ENCODE measurements at places on chromosomes 16 and 17. TPM values are rescaled to one million over a fixed set of nuclear protein-coding genes. Genes with fewer than 3 reads are reported as not detected.

- DNase-seq, result no peak
Observed at GRCh38 chr17:19630661-19631060, 17.9 kb upstream of the ALDH3A2 start.

- no peak for DNase-seq
Observed at GRCh38 chr16:752007-752312, 8.6 kb upstream of the MSLN start.

DNA sequence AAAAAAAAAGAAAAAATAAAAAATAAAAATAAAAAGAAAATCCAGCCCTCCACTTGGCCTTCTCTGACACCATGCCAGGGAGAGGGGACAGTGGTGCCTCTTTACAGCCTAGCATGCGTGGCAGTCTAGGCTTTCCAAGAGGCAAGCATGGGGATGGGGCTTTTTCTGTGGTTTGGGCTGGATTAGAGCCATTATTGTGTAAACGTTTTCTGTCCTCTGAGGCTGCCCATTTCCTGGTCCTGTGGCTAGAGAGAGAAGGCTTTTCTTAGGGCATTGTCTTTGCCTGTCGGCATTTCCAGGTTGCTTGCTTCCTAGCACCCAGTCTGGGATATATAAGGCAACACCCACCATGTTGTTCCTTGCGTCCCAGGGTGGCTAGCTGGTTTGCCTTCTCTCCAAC, 2.7 kb upstream of the DHRS7B start:
- no peak for DNase-seq

GRCh38 chr17:8226536-8227237, 16.3 kb upstream of the AURKB start:
- peak; percentile 93 for DNase-seq

DNA sequence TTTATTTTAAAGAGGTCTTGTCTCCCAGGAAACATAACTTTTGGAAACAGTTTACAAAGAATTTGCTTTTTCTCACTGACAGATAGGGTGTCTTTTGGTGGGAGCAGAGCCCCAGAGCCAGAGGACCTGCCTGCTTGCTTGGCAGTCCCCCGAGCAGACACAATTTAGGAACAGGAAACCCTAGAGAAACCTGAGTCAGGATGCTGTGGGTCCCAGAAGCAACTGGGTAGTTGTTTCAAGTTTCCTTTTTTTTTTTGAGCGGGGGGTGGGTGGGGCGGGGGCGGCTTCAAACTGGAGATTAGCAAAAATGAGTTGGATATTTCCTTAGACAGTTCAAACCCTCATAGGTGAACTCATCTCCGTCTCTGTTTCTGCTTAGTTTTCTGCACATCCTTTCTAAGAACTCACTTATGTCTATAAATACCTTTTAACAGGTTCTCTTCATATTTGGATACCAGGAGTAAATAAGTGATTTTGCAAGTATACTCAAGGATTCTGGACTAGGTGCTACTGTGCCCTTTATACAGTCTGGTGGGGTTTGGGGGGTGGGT, 135.1 kb downstream of the PRKCA start:
- no peak for DNase-seq

DNA sequence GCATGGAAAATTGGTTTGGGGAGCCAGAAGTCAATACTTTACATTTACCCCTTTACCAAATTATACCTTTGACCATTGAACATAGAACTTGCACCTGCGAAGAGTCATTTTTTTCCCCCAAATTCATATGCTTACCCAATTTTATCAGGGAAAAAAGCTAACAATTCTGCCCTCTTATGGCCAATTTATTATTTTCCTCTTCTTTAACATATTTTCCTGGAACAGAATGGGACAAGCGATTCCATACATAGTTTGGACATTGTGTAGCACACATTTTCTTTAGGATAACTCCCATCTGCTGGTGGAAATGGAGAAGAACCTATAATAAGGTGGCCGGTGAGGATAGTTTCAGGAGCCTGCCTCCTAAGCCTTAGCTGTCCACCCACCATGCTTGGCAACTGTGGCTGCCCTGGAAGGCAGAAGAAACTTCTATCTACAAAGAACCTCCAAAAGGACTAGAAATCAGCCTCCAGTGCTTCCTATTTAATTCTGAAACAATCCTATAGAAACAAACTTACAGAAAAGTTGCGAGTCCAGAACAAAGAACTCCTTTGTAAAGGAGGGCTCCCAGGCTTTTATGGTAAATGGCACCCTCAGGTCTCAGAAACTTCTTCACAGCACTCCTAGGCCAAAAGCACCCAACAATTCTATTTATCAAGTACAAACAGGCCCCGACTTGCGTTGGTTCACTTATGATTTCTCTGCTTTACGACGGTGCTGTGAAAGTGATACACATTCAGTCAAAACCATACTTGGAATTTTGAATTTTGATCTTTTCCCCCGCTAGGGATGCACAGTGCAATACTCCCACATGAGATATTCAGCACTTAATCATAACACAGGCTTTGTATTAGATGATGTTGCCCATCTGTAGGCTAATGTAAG, 64.1 kb upstream of the CACNG4 start:
- no peak for DNase-seq

DNA sequence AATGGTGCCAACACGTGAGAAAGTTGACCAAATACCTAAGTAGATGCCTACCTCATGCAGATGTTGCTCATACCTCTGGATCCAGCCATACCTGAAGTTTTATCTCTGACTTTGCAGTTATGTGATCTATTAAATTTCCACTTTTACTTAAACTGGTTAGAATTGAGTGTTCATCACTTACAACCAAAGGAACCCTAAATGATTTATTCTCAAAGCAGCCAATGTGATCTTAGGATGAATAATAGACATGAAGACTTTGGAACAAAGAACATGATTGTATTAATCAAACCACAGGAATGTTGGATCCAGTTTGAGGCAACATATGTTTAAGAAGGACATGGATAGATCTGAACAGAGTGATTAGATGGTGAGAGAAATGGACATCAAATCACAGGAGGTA, 68.7 kb downstream of the IRX6 start:
- DNase-seq, result no peak

DNA sequence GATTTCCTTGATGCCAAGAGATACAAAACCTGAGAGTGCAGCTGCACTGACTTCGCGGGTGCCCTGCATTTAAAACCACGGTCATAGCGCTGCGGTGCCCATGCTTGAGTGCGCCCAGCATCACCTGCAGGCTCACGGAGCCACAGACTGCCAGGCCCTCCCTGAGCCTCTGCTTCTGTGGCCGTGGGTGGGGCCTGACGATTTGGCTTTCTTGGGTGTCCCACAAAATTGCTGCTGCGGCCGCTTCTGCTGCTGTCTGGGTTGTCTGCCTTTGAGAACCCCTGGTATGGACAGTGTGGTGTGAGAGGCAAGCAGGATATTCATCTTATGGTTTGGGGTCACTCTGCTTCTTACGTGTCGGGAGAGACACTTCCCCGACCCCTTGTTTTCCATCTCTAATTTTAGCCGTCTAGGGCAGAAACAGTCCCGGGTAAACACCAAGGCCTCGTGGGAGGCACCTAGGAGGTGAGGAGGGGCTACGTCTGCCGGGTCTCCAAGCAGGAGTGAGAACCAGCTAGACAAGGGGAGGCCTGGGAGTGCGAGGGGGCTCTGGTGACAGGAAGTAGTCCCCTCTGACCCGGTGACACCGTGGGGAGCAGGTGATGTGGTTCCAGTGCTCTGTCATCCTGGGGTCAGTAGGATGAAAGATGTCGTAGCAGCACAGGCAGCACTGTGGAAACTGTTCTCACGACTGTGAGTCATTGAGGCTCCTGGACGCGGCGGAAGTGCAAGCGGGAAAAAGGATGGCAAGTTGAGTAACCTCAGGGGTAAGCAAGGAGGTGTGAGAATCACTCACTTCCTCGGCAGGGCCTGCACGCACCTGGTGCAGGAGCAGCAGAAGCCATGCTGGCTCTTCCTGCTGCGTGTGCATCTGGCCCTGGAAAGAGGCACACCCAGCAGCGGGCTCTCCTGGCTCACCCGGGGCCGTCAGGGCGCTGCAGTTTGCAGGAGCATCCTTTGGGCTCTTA, 176.3 kb downstream of the RPTOR start:
- DNase-seq, result no peak

GRCh38 chr16:24010440-24011089, 174.8 kb downstream of the PRKCB start:
- DNase-seq, result no peak

DNA sequence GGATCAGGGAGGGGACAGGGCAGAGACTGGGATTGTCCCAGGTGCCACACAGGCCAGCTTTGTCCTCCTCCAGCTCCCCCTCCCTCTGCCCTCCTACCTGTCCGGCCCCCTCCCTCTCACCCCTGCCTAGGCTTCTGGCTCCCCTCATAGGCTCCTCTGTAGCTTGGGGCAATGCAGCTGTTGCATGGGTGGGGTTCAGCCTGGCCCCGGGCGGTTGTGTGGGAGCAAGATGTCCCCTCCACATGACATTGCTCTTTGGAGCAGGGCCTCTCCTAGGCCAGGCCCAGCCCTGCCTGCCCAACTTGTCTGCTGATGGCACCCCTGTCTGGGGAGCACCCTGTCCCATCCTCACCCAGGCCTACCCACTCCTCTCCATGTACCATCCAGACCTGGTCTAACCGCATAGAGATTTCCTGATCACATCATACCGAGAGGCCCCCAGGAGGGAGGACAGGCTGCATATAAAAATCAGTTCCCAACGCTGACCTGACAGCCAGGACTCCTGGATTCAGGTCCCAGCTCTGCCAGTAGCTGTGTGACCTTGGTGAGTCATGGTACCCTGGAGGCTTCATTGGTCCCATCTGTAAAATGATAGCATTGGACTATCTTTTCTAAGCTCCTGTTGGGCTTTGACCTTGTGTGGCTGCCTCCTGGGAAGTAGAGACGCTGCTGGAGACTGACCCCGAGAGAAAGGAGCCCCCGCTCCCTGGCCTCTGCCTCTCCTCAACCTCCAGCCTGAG, 48.8 kb upstream of the DLX4 start:
- no peak for DNase-seq

DNA sequence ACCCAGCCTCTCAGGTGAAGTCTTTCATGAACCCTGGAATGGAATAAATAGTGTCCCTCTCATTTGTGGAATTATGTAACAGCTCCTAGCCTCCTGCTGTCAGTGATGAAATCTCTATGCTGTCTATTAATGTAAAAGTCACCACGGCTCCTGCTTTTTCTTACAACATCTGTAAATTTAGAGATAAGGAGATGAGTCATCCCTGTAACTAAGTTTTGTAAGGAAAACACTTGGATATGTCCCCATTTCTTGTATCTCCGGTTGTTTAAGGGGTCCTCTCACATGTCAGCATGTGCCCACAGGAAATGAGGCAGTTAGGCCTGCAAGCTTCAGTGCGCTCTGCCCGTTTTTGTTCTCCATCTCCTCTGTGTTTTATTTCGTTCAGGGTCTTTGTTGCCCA, 2.8 kb upstream of the NAT9 start:
- no peak for DNase-seq

- no peak for DNase-seq
Observed at GRCh38 chr16:71473891-71474290, 11.8 kb upstream of the ZNF23 start.

- no peak for DNase-seq
Observed at GRCh38 chr17:49928837-49929475, 40.0 kb upstream of the DLX4 start.

GRCh38 chr17:50893183-50893993, 27.2 kb upstream of the TOB1 start:
- no peak for DNase-seq

DNA sequence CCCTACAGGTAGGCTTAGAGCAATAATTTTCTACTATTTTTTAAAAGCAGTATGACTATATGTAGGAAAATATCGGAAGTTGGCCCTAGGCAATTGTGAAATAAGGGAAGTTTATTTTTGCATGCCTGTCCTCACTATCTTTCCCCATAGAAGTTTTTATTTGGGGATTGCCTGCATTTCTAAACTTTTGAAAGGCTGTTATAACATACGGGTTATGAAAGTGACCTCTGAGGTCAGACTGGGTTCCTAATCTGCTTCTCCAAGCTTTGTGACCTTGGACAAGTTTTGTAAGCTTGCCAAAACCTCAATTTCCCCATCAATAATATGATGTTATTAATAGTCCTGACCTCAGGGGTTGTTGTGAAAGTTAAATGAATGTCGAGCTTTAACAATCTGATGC, 67.1 kb downstream of the ARHGAP44 start:
- DNase-seq, result no peak

- no peak for DNase-seq
Observed at GRCh38 chr16:15834502-15834901, 22.3 kb downstream of the MYH11 start.

Gene SALL1
- not detected for total RNA-seq

Gene ARHGAP27
- total RNA-seq, result 15.0 TPM

Gene PTX4
- 0.39 TPM for total RNA-seq

Gene MFAP4
- 191 TPM for total RNA-seq

Gene SCN4A
- total RNA-seq, result 0.17 TPM

Gene KIF19
- total RNA-seq, result 1.4 TPM

Gene SP6
- total RNA-seq, result 0.33 TPM

Gene EVPLL
- not detected for total RNA-seq

Gene SENP3
- total RNA-seq, result 70.8 TPM

Data from esophagus muscularis mucosa (tissue), 4 donors.